ENCODE measurements at places on chromosomes 1 and 21.

DNA sequence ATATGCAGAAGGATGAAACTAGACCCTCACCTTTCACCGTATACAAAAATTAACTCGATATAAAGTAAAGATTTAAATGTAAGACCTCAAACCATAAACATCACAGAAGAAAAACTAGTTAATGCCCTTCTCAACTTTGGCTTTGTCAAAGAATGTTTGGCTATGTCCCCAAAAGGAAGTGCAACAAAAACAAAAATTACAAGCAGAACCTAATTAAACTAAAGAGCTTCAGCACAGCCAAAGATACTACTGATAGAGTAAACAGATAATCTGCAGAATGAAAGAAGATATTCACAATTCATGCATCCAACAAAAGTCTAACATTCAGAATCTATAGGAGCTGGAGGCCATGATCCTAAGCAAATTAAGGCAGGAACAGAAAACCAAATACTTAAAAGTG lies 824.6 kb upstream of the NEGR1 start:
- DNase-seq = no peak

DNA sequence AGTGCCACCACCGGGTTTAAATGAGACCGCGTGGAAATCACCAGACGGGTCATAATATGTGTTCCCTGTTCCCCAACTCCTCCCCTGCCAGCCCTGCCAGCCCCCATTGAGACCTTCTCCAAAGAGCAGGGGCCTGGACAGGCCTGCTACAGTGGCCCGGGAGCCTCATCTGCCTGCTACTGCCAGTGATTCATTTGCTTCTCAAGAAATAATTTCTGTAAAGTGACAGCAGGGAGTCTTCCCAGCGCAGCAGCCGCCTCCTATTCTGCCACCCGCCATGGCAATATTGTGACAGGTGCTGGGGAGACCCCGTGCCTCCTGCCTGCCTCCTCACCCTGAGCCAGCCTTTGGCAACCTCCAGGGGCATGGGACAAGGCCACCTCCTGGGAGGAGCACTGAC lies 8.9 kb downstream of the IFFO2 start:
- DNase-seq = no peak

DNA sequence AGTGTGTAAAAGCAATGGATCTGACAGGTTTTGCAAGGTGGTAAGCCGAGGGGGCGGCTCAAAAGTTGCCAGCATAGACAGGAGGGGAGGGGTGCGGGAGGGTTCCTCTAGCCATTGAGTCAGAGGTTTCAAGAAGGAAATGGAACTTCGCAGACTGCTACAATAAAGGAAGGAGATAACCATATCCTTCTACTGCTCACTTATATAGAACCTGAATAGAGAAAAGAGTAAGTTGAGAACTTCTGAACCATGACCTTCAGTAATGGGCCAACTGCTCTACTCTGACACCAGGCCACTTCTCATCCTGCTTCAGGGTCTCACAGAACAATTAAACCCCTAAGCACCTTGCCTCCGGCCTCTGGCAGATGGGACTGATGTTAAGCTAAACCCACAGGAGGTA lies 26.3 kb upstream of the BCAR3 start:
- DNase-seq = peak; percentile 25

DNA sequence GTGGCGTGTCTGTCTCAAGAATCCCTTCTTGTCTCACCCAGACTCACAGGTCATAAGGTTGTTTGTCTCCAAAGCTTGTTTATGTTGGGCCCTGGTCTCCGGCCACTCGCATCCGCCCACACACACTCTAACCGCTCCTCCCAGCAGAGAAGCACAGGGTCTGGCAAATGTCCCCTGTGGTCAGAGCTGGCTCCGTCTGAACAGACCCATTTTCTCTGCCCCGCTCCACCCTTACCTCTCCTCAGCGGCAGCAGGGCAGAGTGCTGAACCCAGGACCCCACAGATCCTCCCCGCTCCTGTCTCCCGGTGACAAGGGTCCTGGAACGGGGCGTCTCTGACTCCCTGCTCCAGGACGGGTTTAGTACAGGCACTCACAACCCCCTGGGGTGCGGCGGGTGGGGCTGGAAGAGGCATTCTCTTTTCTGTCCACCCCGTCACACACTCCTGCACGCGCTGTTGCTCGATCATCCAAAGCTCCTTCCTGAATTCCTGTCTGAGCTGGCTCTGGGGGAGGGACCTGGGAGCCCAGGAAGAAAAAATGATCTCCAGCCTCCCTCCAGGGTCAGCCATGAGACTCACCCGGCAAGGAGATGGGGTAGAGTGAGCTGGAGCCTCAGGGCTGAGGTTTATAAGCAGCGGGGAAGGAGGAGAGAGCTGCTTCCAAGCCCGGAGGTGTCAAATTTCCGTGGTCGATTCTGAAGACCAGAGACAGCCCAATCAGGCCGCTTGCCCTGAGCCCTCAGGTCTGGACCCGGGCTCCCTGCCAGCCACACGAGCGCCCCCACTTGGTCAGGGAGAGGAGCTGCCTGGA lies at the start of gene S100A13:
S100A13 (minus strand) TSS at position 602 of the 811 bp plus-strand sequence. CDS start 1,033 bp downstream, outside the sequence.
- DNase-seq = no peak

GRCh38 chr1:232431326-232431725 lies 198.6 kb downstream of the SIPA1L2 start:
- no peak for DNase-seq

- no peak for DNase-seq
Observed at GRCh38 chr21:29453511-29453910, 154.8 kb downstream of the BACH1 start.

DNA sequence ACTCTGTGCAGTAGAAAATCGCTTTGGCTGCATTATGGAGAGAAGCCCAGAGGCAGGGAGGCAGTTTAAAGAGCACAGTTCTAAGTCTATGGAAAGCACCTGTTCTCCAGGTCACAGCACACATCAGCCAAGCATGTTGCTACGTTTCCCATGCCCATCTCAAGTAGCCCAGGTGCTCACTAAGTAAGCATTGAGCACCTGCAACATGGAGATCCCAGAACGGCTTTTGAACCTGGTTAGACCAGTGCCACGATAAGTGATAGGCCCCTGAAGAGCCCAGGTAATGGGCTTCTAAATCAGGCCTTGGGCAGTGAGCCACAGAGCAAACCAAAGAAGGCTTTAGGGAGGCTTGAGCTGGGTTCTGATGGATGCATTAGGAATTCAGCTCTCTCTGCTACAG lies 186.2 kb downstream of the C1orf94 start:
- no peak for DNase-seq

DNA sequence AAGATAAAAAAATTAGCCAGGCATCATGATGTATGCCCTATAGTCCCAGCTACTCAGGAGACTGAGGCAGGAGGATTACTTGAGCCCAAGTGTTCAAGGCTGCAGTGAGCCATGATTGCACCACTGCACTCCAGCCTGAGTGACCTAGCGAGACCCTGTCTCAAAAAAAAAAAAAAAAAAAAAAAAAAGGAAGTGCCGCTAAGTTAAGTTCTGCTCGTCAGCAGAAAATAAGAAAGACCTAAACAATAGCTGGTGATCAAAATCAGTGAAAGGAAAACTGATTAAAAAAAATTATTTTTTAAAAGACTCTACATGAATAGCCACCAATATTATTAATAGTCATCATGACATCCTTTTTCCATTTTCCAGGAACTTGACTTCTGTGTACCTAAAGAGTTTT lies 44.2 kb upstream of the MTR start:
- no peak for DNase-seq

DNA sequence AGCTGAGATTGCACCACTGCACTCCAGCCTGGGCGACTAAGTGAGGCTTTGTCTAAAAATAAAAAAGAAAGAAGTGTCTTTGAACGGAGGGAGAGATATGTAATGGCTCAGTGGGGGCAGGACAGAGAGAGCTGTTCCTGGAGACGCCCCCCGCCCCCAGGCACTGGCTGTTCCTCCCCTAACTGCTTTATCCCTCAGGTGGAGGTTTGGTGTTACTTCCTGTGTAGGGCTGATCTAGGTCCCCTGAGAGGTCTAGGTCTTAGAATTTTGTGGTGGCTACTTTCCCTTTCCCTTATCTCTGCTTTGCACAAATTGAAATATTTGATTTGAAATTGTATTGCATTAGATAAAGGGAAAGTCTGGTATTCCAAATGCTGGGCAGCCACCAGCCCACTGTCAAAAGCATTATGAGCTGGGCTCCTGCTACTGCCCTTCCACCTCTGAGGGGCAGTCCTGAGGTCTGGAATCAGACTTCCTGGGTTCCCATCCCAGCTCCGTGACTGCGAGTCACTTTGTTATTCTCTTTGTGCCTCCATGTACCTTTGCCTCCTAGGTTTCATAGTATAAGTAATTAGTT lies 134.8 kb upstream of the KIF26B start:
- DNase-seq = no peak
